Foreskin keratinocyte (primary cell): ENCODE measurements at places on chromosomes 13 and 19. TPM values are rescaled to one million over a fixed set of nuclear protein-coding genes. Genes with fewer than 3 reads are reported as not detected.

The ZNF30 gene
- 3.2 and 3.4 TPM in 2 replicates for total RNA-seq

The PRR36 gene
- 0.03 TPM in 1 of 2 replicates, not detected in the other for total RNA-seq

The ZNF100 gene
- total RNA-seq = 4.6 and 6.8 TPM in 2 replicates

The ZNF627 gene
- total RNA-seq = 8.0 and 9.3 TPM in 2 replicates

The PRTN3 gene
- total RNA-seq = not detected in 2 replicates

The KIR3DL2 gene
- not detected in 2 replicates for total RNA-seq

The RINL gene
- total RNA-seq = 8.3 and 8.7 TPM in 2 replicates

The ALG5 gene
- total RNA-seq = 37.9 and 43.4 TPM in 2 replicates

The FXYD1 gene
- 0.35 and 0.41 TPM in 2 replicates for total RNA-seq

The ZNF274 gene
- 20.2 and 25.6 TPM in 2 replicates for total RNA-seq

The CACNA1A gene
- total RNA-seq = 0.03 and 0.04 TPM in 2 replicates

The EXOC3L2 gene
- 0.27 and 0.60 TPM in 2 replicates for total RNA-seq

The IGFL2 gene
- 0.39 and 0.65 TPM in 2 replicates for total RNA-seq

The KLF1 gene
- 0.11 TPM in 1 of 2 replicates, not detected in the other for total RNA-seq

The FXYD7 gene
- total RNA-seq = 0.18 TPM in 1 of 2 replicates, not detected in the other

The ADAMTS10 gene
- total RNA-seq = not detected in 2 replicates

The VSTM2B gene
- not detected in 2 replicates for total RNA-seq

The TPGS1 gene
- 7.3 and 7.9 TPM in 2 replicates for total RNA-seq

The KL gene
- not detected in 2 replicates for total RNA-seq

The COMP gene
- not detected in 2 replicates for total RNA-seq
